Activated CD4-positive, alpha-beta memory T cell treated with anti-CD3 and anti-CD28 coated beads for 36 hours (primary cell): ENCODE measurements at places on chromosomes 7 and 10.
A peak's percentile ranks its signal among the peaks of the same experiment; 100 is the strongest.

- DNase-seq = no peak
These were observed 116.1 kb upstream of the CDCA7L start for GRCh38 chr7:22061775-22062174.

DNA sequence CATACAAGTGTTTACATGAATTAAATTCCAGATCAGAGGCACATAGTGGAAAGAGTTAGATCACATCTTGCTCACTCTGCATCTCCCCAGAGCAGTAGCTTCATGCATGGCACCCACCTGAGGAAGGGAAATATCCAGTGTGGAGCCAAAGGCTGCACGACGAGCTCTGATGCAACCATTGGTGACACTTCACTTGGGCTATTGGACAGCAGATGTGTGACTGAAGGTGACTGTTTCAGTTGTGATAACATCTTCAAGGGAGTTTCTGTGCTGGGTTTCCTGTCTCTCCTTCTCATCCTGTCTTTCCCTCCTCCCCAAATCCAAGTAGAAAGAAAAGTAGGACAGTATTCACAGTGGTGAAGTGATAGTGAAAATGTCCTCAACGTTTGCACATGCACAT, 115.0 kb downstream of the TAF3 start:
- no peak for DNase-seq

DNA sequence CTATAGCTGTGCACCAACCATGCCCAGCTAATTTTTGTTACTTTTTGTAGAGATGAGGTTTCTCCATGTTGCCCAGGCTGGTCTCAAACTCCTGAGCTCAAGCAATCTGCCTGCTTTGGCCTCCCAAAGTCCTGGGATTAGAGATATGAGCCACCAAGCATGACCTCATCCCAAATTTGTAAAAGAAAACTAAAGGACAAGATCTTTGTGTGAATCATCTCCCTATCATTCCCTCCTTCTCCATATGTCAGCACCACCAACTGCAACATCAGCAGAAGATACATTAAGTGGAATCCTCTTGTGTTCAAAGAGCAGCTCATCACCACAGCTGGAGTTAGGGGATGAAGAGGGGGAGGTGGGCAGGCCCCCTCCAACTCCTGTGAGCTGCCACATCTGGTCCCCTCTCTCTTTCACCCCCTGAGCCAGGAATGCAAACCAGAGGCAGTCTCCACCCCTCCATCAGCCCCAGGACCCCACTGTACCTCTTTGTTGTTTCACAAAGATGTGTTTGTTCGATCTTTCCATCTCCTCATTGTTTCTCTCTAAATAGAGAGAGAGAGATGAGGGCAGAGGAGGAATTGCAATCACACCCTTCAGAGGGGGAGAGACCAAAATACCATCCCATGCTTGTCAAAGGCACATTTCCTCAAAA, 47.3 kb upstream of the PIP4K2A start:
- no peak for DNase-seq

GRCh38 chr10:13019280-13019679, 17.8 kb upstream of the CCDC3 start:
- DNase-seq = peak; percentile 33

GRCh38 chr10:44856696-44857095, 54.4 kb upstream of the TMEM72 start:
- DNase-seq = no peak

GRCh38 chr10:11773761-11774441, 31.7 kb downstream of the ECHDC3 start:
- DNase-seq = no peak

DNA sequence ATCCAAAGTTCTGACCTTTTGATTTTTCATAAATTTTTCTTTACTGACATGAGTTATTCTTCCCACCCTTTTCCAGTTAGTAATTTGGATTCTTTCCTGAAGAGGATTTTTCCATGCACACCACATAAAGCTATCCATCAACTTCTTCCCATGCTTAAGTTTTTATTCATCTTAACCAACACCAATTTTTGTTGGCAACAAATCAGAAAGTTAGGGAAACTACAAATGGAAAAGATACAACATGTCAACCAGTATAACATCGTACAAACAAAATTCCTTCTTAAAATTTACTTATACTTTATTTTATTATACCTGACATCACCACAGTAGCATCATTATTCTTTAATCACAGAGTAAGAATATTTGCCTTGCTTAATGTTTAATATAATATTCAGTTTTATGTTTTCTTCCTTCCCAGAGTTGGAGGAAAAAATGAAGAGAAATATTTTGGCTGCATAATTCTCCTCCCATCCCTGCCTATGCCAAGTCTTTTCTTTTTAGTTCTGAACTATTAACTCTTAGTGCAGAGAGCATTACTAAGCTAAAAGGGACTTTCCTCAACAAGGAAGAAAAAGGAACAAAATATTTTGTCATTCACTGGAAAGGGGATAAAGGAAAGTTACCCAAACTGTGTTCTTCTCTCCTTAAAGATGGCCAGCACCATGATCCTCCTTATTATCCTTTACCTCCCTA, 67.5 kb upstream of the MEOX2 start:
- no peak for DNase-seq

DNA sequence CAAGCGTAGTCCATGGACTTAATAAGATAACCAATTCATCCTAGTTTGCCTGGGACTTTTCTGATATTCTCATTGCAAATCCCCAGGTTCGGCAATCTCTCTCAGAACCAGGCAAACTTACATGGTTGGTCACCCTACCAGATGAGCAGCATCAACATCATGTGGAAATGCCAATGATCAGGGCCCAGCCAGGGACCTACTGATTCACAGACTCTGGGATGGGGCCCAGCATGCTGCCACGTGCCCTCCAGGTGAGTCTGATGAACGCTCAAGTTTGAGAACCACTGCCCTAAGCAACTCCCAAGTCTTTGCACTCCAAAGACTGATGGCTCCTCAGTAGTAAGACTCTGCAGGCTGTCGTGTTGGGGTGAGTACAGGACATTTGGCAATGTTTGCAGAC, 2.7 kb downstream of the LAMB4 start:
- DNase-seq = no peak

DNA sequence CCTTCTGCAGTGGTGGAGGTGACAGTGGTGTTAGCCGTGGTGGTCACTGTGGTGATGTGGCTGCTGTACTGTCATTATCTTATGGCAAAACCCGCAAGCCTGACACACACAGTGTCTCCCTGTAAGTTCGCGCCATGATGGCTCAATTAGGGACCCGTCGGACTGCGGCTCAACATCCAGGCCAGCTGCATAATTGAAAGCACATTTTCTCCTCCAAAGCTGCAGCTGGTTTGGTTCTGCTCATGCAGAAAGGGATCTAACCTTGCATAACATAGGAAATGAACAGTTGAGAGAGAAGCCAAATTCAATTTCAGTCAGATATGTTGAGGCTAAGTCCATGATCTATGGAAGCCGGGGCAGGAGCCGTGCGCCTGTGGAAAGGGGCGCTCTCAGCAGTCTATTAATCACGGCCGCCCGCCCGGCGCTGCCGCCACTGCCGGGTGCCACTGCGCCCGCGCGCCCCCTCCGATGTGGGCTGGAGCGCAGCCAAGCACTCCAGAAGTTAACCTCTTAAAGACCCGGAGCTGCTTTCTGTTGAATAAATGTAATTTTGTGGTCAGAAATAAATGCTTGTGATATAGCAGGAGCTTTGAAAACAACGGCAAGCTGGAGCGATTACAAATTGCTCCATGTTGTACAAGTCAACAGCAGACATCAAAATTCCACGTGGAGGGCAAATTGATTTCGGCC, 227.7 kb downstream of the CUX1 start:
- DNase-seq = no peak

DNA sequence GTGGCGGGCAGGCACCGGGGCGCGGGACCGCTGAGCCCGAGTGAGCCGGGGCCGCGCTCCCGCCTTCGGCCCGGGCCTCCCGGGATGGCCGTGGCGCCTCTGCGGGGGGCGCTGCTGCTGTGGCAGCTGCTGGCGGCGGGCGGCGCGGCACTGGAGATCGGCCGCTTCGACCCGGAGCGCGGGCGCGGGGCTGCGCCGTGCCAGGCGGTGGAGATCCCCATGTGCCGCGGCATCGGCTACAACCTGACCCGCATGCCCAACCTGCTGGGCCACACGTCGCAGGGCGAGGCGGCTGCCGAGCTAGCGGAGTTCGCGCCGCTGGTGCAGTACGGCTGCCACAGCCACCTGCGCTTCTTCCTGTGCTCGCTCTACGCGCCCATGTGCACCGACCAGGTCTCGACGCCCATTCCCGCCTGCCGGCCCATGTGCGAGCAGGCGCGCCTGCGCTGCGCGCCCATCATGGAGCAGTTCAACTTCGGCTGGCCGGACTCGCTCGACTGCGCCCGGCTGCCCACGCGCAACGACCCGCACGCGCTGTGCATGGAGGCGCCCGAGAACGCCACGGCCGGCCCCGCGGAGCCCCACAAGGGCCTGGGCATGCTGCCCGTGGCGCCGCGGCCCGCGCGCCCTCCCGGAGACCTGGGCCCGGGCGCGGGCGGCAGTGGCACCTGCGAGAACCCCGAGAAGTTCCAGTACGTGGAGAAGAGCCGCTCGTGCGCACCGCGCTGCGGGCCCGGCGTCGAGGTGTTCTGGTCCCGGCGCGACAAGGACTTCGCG, 534 bp downstream of the FZD9 start:
- peak; percentile 16 for DNase-seq

DNA sequence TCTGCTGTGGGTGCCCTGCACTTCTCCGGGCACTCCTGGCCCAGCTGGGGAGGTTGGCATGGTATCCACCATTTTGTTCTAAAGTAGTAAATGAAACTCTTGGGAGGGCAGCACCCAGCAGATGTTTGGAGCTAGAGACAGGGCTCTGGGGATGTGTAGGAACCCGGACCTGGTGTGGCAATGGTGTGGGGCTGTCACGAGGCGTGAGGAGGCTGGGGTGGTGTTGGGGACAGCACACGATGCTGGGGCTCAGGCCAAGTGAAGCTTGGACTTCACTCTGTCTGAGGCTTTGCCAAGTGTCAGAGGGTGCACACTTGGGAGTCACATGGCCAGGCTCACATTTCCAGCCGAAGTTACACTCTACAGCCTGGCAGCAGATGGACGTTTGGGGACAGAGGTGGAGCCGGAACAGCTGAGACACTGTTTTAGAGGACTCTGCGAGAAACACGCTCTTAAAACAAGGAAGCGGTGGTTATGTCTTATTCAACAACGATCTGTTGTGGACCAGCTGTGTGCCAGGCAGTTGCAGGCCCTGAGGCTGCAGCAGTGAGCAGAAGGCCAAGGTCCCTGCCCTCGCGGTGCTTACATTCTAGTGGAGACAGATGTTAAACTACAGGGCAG, 118.2 kb downstream of the CUX1 start:
- DNase-seq = no peak

- peak; percentile 78 for DNase-seq
These were observed at the start of gene PTPRE for GRCh38 chr10:127906548-127907377. PTPRE (plus strand) TSS chr10:127907103; CDS start chr10:128040882, 133,779 bp downstream.
